HT-29 (cell line): ENCODE measurements at places on chromosomes 11 and 22.

- DNase-seq: peak; percentile 65
These were observed 8.7 kb downstream of the PNPLA5 start for GRCh38 chr22:43883012-43883661.

GRCh38 chr11:45754741-45755140, 50.2 kb upstream of the SLC35C1 start:
- no peak for DNase-seq

- DNase-seq: peak; percentile 60
These were observed 53.2 kb downstream of the OR4C6 start for GRCh38 chr11:55714982-55715888.

GRCh38 chr11:11985954-11986949, 22.2 kb downstream of the DKK3 start:
- no peak for DNase-seq

DNA sequence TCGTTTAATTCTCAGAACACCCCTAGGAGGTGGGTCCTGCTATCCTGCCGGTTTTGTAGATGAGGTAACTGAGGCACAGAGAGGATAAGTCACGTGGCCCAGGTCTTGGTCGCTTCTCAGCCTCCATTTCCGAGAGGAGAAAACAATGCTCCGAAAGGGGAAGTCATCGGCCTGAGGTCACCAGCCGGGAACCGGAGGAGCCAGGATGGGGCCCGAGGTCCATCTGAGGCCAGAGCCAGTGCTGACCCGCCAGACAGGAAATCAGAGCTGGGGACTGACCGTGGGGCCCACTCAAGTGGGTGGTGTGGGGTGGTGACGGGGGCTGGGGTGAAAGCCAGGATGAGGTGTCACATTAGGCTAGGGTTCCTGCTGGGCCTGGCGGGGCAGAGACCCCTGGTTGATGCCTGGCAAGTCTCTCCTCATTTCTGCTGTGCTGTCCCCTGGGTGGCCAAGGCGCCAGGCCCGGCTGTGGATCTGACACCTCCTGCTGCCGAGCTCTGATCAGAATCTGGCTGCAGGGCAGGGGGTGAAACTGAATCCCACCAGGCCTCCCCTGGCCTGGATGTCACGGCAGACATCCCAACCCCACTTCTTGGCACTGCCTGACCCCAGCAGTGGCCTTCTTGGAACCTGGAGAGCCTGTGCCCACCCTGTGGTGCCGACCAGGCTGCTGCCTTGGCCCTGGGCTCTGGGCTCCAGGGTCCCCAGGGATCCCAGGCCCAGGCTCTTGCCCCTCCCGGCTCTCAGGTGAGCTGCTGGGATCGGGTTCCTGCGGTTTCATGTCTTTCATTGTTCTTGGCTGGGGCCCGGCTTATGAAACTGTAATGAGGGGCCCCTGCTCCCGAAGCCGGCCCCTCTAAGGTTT, 12.0 kb downstream of the TRIOBP start:
- DNase-seq: no peak

DNA sequence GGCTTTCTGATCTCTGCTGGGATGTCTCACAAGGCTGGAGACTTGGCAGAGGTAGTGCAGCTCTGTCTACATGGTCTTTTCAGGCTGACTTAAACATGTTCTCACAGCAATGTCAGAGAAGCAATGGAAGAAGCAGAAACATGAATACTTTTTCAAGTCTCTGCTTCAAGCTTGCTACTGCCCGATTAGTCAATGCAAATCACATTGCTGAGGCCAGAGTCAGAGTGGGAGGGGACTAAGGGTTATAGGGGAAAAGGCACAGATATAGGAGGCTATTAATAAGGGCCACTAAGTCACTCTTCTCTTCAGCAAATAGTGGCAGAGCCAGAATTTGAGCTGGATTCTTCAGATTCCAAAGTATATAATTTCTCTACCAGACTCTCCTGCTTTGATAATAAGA, 390.5 kb downstream of the TMEM135 start:
- no peak for DNase-seq

GRCh38 chr11:45805305-45806071, 539 bp downstream of the SLC35C1 start:
- peak; percentile 69 for DNase-seq

GRCh38 chr11:9719566-9720289, 55.9 kb downstream of the SWAP70 start:
- DNase-seq: no peak

DNA sequence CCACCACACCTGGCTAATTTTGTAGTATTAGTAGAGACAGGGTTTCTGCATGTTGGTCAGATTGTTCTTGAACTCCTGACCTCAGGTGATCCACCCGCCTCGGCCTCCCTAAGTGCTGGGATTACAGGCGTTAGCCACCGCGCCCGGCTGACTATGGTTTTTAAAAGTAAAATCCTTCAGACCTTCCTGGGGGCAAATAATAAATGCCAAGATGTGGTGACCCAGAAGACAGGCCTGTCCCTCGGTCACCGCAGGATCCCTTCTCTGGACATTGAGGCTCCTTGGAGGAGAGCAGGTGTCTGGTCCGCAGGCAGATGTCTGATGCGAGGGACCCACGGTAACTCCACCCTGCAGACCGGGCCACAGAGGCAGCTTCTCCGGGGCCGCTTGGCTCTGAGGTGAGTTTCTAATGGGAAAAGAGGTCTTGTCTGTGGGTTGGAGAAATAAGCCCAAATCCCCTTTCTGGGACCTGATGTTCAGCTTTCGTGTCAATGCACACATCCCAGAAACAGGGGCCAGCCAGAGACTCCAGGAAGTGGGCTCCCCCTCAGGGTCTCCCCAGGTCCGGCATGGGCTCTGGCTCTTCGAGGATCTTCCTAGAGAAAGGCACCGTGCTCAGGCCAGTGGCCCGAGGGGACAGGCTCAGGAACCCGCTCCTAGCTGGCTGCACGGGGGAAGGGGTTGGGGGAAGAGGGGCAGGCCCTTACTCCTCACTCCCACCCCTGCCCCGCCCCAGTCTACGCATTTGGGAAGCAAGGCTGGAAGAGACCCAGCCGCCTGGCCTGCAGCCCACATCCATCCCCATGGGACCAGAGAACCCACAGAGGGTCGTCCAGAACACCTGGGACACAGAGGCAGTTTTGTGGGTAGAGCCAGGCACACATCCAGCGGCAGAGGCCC, 100.6 kb downstream of the WNT7B start:
- no peak for DNase-seq

GRCh38 chr11:111320728-111321568, 22.6 kb downstream of the POU2AF3 start:
- DNase-seq: no peak

- no peak for DNase-seq
These were observed 263.1 kb downstream of the DDX10 start for GRCh38 chr11:108927791-108928545.

DNA sequence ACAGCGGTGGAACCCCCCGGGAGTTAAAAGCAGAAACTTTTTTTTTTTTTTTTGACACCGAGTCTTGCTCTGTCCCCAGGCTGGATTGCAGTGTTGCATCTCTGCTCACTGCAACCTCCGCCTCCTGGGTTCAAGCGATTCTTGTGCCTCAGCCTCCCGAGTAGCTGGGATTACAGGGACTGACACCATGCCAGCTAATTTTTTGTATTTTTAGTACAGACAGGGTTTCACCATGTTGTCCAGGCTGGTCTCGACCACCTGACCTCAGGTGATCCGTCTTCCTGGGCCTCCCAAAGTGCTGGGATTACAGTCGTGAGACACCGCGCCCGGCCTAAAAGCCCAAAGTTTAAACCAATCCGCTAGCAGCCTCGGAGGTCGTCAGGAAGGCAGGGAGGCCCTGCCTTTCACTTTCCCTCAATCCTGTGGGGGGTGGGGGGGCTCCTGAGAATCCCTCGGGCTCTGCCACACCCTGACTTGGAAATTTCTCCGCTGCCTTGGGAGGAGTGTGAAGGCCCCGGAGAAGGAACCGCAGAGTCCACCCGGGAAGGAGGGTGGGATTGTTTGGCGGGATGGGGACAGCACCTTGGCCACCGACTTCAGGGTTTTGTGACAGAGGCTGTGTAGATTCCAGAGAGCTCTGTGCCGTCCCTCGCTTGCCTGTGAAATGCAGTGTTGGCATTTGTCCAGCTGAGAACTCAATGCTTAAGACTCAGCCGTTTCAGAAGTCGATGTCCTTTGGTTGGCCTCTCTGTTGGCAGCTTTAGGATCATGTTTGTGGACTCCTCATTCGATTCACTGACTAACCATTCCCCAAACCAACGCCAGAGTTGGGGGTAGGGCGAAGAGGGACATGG, 1.0 kb downstream of the ARHGAP8 start:
- peak; percentile 50 for DNase-seq

DNA sequence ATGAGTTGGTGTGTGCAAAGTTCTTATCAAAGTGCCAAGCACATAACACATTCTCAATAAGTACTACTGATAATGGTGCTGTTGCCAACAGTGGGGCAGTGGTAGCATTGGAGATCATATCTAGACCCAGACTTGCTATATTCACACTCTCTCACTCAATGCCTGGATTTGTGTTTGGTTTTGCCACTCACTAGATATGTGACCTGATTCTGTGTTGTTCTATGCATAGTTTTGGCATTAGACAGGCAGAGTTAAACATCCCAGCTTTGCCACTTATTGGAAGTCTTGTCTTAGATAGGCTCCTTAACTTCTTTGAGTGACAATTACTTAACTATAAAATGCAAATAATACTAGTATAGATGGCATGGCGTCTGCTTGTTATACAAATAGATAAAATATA, 642.6 kb upstream of the CCDC179 start:
- DNase-seq: no peak
